ENCODE measurements at places on chromosomes 13 and 19.
A peak's percentile ranks its signal among the peaks of the same experiment; 100 is the strongest.

- no peak for DNase-seq
These were observed 3.2 kb downstream of the ZNF699 start for GRCh38 chr19:9306443-9306842.

DNA sequence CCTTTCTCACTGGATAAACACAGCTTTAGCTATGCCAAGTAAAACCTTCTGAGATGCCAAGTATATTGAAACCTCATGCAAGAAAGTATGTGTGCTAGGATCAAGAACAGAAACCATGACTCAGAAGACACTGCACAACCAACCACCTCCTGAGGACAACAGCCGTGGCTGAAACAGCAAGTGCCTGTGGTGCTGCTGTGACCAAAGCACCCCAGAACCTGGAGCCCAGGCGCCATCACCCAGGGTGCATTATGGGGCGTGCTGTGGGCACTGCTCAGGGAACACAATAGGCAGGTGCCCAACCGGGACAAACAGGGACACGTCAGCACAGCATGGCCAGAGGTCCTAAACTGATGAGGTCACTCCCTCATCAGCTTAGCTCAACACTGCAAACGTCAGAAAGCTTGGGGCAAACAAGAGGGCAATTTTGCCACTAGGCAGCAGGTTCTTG lies 101.3 kb upstream of the SLC15A1 start:
- no peak for DNase-seq

DNA sequence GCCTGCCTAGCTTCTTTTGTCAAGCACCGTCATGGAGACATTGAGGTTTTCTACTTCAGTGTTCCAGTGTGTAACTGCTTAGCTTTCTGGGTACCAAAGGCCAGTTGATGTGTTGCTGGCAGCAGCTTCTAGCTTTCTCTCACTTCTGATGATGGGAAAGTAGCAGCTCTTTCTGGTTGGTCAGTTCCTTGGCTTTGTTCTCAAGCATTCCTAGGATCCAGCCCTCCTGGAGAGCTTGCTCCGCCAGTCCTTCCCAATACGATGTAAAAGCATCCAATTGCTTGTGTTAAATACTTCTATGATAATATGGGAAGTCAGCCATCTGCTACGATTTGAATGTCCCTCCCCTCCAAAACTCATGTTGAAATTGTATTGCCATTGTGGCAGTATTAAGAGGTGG lies 182.8 kb downstream of the UGGT2 start:
- DNase-seq, result no peak

DNA sequence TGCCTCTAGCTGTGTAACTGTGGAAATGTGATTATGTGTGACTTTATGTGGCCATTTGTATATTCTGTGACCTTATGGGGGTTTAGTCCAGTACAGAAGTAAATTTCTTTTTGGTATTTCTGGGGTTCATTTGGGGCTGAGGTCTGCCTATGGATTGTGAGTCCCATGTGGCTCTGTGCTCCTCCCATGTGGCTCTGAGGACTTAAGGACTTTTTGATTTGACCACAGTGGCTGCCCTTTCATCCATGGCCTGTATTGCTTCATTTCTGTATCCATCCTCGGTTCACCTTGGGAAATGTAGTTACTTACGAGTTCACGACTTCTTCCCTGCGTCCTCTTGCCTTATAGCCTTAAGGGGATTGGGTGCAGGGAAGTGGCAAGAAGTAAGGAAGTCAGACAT lies 1.0 kb downstream of the ZNF420 start:
- DNase-seq, result no peak

DNA sequence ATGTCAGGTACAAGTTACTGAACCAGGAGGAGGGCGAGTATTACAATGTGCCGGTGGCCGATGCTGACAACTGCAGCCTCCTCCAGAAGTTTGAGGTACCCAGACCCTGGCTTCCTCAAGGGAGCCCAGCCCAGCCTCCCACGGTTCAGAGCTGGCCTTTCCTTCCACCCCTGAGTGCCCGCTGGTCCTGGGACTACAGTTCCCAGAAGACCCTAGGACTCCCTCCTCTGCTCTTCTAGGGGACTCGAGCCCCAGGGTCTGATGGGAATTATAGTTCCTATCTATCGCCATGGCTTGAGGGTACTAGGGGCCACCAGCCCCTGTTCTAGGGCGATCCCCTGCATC lies 11.0 kb downstream of the PRKCG start:
- no peak for DNase-seq

DNA sequence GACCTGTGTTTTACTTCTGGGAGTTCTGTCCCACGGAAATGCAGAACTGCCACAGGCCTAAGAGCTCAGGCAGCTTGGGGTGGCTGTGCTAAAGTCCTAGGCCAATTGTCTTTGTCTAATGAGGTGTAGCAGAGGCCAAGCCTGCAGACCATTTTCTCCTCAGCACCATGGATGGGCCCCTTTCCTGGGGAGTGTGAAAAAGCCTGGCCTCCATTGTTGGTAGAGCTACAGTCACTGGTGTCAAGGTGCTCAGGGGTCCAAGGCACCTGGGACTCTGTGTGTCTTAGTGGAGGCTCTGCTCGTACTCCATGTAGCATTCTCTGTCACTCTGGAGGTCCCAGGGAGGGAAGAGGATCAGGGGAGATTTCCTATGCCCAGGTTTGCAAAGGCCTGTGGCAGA lies 329.6 kb downstream of the SLITRK5 start:
- DNase-seq, result no peak

GRCh38 chr13:55992145-55992544 lies 1148.6 kb upstream of the PRR20A start:
- no peak for DNase-seq

GRCh38 chr13:51800486-51800885 lies 3.5 kb downstream of the DHRS12 start:
- no peak for DNase-seq

GRCh38 chr13:43203781-43204180 lies 180.4 kb downstream of the DNAJC15 start:
- DNase-seq, result no peak

DNA sequence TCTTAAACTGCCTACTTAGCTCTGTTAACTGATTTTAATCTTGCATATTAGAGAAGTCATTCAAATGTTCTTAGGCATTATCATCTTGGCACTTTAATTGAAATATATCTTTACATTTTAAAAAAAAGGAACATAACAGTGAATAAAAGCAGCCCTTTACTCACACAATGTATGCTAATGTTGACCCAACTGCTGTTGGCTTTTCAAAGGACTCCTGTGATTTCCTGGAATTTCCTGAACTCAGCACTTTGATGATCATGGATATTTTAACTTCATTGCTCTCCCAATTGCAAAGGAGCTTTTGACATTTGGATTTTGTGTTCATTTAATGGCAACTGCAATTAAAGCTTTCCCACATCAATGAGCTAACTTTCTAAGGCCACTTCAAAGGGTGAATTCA lies 1230.3 kb downstream of the DIAPH3 start:
- no peak for DNase-seq

DNA sequence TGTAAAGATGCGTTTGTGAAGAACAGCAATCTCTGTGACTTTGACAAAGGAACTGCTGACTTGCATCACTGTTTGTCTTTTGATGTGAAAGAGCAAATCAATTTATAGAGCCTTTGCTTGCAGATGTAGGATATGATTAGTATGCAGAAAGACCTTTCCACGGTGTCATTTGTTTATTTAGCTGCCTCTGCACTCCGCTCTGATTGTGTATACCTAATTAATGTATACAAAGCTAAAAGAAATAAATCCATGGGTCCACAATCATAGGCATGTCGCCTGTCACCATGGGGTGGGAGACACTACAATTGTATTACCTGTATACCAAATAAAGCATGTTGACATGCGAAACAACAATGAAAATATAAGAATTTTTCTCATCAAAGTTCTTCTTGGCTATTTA lies 410.7 kb downstream of the MZT1 start:
- no peak for DNase-seq

- peak; percentile 22 for DNase-seq
These were observed 406.2 kb downstream of the SUCLA2 start for GRCh38 chr13:47594833-47595232.

DNA sequence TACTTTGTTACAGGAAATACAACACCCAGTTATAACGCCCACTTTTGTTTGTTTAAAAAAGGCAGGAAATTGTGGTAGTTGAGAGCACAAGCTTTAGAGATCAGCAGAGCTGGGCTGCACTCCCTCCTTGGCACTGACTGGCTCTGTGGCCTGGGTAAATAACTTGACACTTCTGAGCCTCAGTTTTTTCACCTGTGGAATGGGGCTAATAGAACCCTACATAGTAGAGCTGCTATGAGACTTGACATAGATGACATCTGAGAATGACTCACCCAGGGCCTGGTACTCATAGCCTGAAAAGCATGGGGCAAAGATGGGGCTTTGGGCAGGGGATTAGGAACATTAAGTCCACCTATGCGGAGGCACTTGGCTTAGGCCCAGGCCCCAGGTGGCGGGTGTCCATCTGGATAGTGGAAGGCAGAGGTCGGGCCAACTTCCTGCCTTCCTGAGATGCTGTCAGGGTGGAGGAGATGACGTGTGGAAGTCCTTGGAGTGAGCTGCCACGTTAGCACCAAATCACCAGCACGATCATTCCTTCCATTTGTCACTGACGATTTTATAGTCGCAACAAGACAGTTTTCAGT lies 159.1 kb downstream of the KATNAL1 start:
- peak; percentile 90 for DNase-seq

DNA sequence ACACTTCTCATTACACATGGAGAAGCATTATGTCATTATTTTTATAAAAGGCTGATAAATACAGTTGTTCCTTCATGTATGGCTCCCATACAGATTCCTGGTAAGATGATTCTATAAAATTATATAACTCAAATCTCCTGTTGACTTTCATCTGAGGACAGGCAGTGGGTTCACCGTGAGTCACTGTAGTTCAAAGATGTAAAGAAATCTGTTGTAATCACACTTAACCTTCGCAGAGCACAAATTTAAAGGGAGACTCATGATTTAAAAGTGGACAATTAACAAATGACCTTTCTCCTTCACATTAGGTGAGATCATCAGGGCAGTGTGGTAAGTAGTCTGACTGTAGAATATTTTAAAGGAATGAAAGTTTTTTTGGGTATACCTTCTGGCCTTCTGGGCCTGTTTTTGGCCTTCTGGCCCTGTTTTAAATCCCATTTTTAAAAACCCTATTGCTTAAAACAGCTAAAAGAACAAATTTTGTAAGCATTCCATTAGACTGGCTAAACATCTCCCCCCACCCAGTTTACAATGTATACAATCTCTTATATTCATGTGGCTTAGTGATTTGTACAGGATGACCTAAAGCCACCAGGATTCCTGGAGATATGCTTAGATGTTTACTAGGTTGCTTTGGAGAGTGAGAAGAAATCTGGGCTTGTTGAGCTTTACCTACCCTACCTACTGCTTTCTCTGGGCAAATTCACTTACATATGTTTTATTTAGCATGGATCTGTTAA lies 171.2 kb downstream of the ITGBL1 start:
- DNase-seq, result no peak

GRCh38 chr19:1250437-1251260 lies 2.3 kb downstream of the MIDN start:
- DNase-seq, result peak; percentile 64

DNA sequence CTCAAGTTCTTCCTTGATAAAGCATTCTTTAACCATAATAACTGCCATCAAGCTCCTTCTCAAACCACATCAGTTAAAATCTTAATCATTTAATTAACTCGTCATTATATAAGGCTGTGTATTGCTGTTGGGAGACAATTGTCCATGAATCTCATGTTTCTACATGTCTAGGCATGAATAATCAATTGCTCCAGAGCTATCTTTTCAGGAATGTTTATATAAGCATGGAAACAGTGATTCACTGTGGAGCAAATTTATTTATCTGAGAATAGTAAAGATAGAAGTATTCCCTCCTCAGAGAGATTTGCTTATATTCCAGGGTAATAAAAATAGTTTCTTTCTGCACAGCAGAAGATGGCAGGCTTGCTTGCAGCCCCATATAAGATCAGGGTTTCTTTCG lies 71.1 kb downstream of the CBY2 start:
- no peak for DNase-seq

All from Jurkat, Clone E6-1 (cell line).